ENCODE measurements at places on chromosomes 7 and 10. TPM values are rescaled to one million over a fixed set of nuclear protein-coding genes. Genes with fewer than 3 reads are reported as not detected.

Gene PIK3AP1
- 5.5 TPM for total RNA-seq

Gene ZNF727
- 2.3 TPM for total RNA-seq

GRCh38 chr7:79340212-79340611 lies 113.3 kb downstream of the MAGI2 start:
- DNase-seq = no peak

DNA sequence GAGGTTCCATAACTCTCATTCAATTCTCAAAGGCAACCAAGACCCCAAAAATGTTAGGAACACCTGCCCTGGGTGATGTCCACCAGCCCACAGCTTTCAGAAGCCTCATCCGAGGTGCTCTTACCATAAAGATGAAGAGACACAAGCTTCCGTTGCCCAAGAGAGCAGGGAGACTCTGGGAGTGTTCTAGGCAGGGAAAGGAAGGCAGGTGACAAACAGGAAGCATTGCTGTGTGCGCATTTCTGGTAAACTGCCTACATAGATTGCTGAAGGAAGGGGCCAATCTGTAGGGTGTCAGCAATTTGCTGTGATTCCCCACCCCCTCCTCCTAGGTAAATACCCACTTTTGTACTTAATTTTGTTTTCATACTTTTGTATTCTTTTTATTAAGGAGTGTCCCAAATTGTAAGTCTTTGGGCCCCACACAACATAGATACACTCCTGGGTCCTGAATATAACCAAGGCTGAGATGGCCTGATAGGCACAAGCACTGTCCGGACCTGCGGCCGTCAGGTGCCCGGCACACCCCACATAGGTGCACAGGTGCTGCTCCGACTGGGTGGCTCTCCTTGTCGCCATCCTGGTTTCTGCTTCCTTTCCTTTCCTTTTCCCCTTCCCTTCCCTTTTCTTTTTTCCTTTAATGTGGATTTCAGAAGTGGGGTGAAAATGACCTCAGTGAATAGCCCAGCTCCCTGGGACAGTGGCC lies 51.4 kb upstream of the SMNDC1 start:
- no peak for DNase-seq

DNA sequence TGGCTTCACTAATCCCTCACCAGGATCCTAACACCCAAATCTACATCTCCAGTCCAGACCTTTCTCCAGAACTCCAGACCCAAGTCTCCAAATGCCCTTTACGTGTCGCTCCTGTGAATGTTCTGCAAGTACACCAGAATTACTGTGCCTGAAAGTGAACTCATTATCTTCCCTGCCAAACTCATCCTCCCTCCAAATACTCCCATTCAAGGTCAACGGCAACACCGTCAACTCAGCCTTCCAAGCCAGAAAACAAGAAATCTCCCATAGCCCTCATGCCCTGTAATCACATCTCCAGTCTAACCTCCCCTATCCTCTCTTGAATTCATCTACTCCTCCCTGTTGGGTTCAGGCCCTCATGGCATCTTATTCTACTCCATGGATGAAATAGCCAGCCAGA lies 12.3 kb downstream of the CREB3L2 start:
- DNase-seq = no peak

Gene SPDYE2
- total RNA-seq = not detected

DNA sequence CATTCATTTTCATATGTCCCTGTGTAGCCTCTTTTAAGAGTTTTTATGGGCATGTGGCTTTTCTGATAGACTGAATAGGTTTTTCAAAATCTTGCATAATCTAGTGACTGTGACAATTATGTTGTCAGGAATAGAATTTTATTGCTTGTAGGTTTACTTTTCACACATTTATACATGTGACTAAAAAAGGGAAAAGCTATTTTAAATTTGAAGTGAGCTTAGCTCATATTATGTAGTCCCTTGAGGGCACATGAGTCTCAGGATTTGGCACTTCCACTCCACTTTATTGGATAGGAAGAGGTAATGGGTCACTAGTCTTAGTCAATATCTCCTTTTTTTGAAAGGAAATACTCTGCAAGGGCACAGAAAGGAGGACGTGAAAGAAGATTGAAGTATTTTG lies 247.3 kb downstream of the SUGCT start:
- no peak for DNase-seq

- DNase-seq = no peak
Observed at GRCh38 chr10:22531441-22531840, 182.9 kb downstream of the PIP4K2A start.

DNA sequence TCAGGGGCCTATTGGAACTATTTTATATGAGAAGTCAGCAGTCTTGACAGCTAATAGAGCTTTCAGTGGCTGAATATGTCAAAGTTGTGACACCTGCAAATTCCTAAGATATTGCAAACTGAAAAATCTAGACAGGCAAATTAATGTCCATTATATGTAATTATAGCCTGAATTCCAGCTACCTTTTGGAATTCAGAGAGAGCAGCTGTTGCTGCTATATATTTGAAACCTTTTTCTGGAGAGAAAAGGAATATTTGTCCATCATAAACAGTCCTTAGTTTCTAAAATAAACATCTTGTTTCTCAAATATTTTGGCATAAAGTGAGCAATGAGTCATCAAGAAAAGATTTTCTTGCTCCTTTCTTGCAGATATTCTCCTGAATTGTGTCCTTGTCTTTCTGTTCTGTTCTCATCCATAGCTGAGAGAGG lies 408.9 kb upstream of the SEMA3D start:
- no peak for DNase-seq

GRCh38 chr7:24587853-24588252 lies 14.6 kb downstream of the PALS2 start:
- no peak for DNase-seq

DNA sequence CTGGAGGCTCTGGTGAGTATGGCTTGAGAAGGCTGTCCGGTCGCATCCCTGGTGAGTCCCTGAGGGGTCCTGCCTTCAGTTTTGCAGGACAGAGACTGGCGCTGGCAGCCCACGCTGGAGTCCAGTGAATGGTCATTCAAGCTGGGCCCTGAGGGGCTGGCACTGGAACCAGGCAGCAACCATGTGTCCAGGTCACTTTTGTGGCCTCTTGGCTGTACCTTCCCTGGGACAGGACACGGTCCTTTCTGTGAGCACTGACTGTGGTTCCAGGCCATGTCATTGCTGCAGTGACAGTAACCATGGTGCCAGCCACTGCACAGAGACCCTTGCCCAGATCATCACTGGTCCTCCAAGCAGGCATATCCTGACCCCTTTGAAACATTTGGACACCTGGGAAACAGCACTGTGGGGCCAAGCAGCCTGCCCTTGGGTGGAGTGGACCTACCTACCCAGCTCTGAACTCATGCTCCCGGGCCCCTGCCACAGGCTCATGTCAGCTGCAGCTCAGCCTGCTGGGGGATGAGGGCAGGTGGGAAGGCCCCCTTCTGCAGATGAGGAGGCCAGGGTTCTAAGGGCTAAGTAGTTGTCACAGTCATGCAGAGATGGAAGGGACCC lies 72.1 kb downstream of the ADCY1 start:
- no peak for DNase-seq

DNA sequence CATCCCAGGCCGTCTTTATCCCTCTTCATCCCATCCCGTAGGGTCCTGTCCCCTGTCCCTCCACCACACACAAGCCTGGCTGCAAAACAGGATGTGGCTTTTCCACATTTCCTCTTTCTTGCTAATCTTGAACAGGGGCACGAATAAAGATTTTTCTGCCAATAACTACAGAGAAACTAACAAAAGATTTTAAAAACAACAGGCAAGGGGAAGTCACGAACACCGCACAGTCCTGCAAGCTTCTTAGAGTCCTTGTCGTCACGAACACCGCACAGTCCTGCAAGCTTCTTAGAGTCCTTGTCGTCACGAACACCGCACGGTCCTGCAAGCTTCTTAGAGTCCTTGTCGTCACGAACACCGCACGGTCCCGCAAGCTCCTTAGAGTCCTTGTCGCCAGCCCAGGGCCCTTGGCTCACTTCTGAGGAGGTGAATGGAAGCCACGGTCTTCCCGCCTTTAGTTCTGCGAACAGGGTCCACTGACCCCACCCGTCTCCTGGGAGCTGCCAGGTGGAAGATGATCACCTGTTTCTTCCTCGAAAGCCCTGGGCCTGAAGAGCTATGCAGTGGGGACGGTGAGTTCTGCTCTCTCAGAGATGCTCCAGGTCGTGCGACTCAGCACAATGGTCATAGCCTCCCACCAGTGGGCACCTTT lies 10.3 kb upstream of the INSIG1 start:
- DNase-seq = no peak

DNA sequence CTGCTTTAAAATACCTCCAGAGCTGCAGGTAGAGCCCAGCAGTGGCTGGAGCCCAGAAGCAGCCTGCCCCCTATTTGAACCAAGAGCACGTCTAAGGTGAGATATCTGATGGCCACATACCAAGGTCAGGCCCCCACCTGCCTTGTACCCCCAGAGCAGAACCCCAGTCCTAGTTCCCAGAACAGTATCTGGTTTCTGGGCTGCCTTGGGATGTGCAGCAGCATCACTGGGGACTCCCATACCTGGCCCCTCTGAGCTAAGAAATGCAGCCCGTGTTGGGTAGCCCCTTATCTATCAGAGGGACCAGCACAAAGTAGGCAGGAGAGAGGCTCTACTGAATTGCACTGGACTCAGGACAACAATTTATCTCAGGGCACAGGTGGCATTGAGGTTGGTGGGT lies 8.9 kb downstream of the SFTPD start:
- DNase-seq = peak; percentile 82

GRCh38 chr10:75582102-75582501 lies 150.7 kb downstream of the LRMDA start:
- no peak for DNase-seq
